Aortic smooth muscle cell (primary cell): ENCODE measurements at places on chromosomes 16 and 17. TPM values are rescaled to one million over a fixed set of nuclear protein-coding genes. Genes with fewer than 3 reads are reported as not detected.

HOXB1 gene
- total RNA-seq, result not detected in 2 replicates

TIMM22 gene
- total RNA-seq, result 14.0 and 15.7 TPM in 2 replicates

NPW gene
- 0.06 and 0.13 TPM in 2 replicates for total RNA-seq

GSG1L gene
- total RNA-seq, result not detected in 2 replicates

SOCS1 gene
- total RNA-seq, result 1.1 and 1.6 TPM in 2 replicates
